ENCODE measurements at places on chromosomes 16 and 17.

GRCh38 chr16:57130950-57131321 is 38.6 kb downstream of the CPNE2 start:
- no peak for DNase-seq

- DNase-seq, result peak; percentile 35
Observed at GRCh38 chr17:48054238-48055185, 6.4 kb downstream of the NFE2L1 start.

GRCh38 chr16:22078656-22079055 is 13.7 kb upstream of the VWA3A start:
- DNase-seq, result no peak

DNA sequence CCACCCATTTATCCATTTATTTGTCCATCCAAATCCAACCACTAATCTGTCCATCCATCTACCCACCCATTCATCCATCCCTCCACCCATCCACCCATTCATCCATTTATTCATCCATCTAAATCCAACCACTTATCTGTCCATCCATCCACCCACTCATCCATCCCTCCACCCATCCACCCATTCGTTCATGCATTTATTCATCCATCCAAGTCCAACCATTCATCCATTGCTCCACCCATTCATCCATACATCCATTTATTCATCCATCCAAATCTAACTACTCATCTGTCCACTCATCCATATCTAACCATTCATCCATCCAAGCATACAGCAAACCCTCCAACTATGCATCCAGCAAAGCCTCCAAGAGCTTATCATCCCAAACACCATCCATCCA is 267.3 kb downstream of the XYLT1 start:
- DNase-seq, result no peak

DNA sequence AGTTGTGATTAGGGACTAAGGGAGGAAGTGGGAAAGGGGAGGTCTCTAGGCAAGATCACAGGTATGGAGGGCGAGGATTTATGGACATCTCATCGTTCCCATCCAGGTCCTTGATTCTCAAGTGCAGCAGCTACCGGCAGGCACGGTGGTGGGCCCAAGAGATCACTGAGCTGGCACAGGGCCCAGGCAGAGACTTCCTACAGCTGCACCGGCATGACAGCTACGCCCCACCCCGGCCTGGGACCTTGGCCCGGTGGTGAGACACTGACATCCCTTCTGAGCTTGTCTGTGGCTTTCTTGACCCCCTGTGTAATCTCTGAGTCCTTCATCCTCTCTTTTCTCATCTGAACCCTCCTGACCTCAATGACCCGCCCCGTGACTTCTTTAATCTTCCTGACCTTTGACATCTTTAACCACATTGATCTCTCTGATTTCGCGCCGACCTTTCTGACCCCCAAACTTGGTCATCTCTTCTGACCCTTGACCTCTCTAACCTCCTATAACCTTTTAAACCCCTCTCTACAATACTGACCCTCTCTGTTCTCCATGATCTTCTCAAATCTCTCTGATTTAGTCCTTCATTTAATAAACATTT is 3.8 kb downstream of the PLD2 start:
- no peak for DNase-seq

GRCh38 chr16:76653390-76654026 is 376.3 kb downstream of the CNTNAP4 start:
- DNase-seq, result no peak

- no peak for DNase-seq
Observed at GRCh38 chr17:78460176-78460675, 81.8 kb downstream of the PGS1 start.

DNA sequence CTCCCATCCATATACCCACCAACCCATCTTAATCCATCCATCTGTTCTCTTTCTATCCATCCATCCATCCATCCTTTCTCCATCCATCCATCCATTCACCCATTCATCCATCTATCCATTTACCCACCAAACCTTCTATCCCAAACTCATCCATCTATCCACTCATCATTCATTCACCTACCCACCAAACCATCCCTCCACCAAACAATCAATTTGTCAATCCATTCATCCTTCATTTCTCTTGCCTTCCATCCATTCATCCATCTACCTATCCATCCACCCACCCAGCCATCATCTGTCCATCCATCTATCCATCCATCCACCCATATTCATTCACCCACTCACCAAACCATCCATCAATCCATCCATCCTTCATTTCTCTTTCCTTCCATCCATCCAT is 44.6 kb upstream of the CIBAR2 start:
- DNase-seq, result no peak

DNA sequence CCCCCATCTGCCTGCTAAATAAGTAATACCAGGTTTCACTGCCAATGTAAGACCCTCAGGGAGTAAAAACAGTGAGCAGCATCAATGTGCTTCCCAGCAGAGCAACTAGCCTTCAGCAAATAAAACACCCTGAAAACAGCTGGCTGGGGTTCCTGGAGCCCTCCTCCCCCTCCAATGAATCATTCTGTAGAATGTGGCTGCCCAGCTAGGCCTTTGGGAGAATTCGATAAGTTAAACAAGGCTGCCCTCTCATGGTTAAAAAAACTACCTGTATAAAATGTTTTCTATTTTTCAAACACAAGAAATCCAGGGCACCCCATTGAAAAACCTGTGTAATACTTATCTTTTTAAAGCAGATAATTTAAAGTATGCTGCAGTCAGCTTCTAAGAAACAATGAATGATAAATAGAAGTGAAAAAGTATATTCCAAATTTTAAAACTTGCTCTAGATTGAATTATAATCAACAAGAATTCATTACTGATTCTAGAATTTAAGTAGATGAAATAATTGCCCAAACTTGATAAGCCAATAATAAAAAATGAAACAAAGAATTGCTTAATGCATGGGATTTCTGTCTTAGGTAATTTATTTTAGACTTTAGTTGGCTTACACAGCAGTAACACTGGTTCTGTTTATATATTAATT is 9.4 kb upstream of the TOM1L1 start:
- no peak for DNase-seq

DNA sequence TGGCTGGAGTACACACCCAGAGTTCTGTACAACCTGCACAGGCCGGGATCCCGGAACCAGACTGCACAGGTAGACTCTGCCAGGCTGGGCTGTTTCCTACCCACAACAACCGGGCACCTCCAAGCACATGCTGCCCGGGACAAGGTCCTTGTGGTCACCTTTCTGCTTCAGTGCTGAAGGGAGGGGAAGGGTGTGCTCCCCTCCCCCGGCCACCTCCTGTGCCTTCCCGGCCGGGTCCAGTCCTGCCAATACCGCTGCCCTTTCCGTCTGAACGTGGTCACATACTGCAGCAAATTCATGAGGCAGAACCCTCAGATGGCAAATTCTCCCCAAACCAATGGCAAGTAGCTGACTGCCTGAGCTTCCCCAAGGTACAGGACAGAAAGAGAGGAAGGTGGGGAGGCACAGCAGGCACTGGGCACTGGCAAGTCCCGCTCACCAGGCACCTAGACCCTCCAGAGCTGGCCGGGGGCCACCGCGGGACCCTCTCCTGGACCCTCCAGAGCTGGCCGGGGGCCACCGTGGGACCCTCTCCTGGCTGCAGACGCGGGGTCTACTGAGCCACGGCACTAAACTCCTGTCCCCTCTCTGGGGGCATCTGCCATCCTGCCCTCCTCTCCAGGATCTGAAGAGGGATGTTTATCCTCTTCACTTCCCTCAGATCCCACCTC is 22.8 kb downstream of the SLC43A2 start:
- no peak for DNase-seq

DNA sequence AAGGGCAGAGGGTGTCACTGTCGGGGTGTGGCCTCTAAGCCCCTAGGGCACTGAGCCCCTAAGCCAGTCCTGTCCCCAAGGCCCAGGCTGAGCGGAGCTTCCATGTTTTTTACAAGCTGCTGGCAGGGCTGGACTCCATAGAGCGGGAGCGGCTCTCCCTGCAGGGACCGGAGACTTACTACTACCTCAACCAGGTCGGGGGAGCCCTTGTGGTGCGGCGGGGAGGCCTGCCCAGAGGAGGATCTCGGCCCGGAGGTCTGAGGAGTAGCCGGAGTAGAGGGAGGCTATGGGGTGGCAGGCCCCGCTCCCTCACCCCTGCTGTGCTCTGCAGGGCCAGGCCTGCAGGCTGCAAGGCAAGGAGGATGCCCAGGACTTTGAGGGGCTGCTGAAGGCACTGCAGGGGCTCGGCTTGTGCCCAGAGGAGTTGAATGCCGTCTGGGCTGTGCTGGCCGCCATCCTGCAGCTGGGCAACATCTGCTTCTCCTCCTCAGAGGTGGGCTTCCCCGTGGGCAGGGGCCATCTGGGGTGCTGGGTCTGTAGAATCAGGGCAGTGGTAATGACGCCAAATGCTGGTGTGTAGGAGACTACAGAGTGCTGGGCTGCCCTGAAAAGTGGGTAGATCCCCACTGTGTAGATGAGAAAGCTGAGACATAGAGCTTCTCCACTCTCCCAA is 4.9 kb downstream of the MYO15B start:
- DNase-seq, result no peak

DNA sequence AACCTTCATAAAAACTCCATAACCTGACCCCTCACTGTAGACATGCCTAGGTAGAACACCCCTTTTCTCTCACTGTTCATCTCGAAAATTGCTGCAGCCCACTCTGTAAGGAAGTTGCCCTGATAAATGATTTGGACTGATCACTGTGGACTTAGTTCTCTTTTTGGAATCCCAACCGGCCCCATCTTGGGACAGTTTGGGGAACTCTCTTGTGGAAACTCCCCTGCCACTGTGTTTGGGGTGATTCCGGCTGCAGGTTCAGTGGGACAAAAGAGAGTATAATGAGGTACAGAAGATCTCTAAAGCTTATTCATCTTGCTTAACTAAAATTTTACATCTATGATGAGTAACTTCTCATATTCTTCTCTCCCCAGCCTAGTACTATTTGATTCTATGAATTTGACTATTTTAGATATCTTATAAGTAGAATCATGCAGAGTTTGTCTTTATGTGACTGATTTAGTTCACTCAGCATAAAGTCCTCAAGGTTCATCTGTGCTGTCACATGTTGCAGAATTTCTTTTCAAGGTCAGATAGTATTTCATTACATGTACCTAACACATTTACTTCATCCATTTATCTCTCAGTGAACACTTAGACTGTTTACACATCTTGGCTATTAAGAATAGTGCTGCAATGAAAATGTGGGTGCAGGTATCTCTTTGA is 84.9 kb downstream of the ABCA8 start:
- no peak for DNase-seq

- no peak for DNase-seq
Observed at GRCh38 chr17:48843187-48843900, 12.5 kb downstream of the CALCOCO2 start.

DNA sequence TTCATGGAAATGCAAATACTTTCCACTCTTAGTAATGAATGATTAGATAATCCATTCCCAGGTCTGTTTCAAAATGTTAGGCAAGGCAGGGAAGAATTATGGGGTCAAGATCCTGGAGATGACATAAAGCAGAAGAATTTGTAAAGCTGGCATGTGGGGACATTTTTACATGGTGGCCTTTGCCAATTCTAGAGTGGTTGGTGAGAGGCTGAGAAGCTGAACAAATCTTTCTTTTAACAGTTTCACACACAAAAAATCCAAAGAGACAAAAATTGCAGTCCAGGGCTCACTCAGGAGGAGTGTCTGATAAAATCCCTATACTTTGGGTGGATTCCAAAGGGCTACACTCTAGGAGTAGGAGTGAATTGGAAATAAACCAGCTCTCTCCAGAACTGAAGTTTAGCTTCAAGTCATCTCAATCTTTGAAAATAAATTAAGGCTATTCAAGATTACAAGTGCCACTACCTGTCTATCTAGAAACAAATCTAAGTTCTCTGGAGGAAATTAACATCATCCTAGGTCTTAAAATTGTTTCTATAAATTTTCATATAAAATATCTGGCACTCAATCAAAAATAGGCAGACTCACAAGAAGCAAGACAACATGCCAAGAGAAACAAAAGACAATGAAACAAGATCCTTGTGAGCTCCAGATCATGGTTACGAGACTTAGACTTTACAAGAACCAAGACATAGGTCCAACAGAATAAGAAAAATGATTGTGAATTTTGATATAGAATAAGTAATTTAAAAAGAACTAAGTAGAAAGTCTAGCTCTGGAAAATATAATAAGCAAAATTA is 113.0 kb upstream of the AXIN2 start:
- DNase-seq, result no peak

- DNase-seq, result no peak
Observed at GRCh38 chr17:71109697-71110096, 940.4 kb downstream of the KCNJ2 start.

GRCh38 chr16:27344721-27345120 is 30.9 kb downstream of the IL4R start:
- DNase-seq, result no peak

DNA sequence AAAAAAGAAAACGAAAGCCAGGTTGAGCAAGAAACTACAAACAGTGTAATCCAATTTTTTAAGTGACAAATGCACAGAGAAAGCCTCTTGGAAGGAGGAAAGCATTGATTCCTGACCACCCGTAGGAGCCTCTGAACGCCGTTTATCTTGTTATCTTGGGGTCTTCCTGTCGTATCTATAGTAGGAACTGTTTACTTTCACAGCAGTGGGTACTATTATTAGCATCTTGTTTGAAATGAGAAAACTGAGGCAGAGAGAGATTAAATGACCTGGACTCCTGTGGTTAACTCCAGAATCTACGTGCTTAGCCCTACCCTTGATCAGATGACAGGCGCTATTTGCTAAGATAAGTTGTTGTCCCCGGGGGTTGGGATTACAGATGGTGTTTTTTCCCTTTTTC is 196.7 kb upstream of the FOXF1 start:
- DNase-seq, result no peak

DNA sequence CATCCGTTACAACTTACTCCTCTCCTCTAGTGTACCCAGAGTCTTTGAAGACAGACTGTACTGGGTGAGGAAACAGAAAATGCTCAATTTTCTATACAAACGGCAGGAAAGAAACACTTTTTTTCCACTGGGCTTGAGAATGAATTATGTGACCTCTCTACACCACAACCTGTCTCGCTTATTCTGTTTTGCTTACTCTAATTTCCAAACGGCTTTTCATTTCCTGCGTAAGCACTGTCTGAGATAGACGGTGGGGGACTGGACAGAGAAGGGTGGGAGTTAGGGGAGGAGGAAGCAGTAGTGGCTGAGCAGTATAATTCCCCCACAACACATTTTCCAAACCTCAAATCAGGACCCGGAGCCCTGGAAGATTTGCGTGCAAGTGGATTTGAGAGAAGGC is 191.4 kb upstream of the SDK2 start:
- DNase-seq, result no peak

DNA sequence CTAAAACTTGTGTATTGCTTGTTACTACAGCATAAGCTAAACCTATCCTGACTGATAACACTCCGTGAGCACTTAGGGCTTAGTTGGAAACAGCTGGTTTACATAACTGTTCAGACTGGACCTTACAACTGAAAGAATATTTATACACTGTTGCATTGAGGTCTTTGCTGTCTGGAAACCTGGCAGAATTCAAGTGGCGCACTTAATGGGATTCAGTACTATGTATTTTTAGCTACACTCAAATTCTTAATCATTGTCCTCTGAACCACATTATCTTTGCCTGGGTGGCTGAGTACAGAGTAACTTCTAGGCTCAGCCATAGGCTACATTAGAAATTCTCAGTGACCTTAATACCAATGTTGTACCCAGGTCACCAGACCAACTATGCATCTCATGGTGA is 172.9 kb downstream of the PMP22 start:
- DNase-seq, result no peak
